ENCODE measurements at places on chromosomes 11 and 22. TPM values are rescaled to one million over a fixed set of nuclear protein-coding genes. Genes with fewer than 3 reads are reported as not detected.

OR5A1 gene
- total RNA-seq: not detected

ARHGAP42 gene
- total RNA-seq: not detected

P2RY6 gene
- not detected for total RNA-seq

DNA sequence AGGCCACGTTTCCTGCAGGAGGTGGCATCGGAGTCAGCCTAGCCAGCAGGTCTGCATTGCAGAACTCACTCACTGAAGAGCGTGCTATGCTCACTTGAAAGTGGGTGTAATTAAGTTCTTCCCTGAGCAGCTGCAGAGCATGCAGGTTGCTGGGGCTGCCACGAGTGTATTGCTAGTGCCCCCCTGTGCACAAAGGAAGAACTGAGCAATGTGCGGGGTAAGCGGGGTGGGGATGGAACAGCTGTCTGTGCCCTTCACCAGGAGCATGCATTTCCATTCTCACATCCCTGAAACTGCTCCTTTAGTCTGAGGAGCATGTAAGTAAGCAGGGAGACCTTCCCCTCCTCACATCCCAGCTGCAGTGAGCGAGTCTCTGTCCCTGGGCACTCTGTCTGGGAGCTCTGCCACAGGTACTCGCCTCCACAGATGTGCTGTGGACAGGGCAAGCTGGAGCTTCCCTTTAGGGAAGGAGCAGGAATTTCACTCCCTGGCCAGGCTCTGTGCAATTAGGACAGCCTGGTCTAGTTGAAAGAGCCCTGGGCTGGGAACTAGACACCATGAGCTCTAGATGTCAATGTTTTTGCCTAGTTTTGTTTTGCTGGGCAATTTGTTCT is 1031.8 kb downstream of the NTM start:
- H3K4me3 ChIP-seq: no peak overlapping the region
- no peaks in the 10 kb centered on the region for H3K4me1 ChIP-seq
- no peaks in the 10 kb centered on the region for H3K36me3 ChIP-seq
- no peak for DNase-seq

GRCh38 chr11:66600631-66601233 is 7.7 kb downstream of the CCS start:
- DNase-seq: no peak
- H3K4me3 ChIP-seq: no peak overlapping the region
- peaks cover 2% of the 10 kb centered on the region for H3K4me1 ChIP-seq
- H3K27me3 ChIP-seq: no peaks in the 10 kb centered on the region
- H3K27ac ChIP-seq: no peak overlapping the region

MYBPC3 gene
- total RNA-seq: not detected

DNA sequence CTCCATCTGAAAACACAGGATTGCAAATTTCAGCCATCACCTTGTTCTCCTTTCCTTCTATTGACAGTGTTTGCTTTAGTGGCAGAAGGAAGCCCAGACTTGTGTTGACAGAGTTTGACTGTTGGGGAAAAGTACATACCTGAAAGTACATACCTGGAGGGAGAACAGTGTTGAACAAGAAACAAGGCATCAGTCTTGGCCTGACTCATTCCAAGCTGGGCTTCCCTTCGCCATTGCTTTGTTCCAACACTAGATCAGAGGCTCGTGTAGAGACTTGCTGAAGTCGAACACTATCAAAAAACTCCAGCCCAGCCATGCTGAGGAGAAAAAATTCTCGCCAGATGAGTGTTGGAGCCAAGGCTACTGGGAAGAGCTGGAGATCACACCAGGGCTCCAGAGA is 133.4 kb downstream of the BBOX1 start:
- H3K27ac ChIP-seq: no peak overlapping the region
- no peak overlapping the region for H3K4me3 ChIP-seq
- H3K36me3 ChIP-seq: no peaks in the 10 kb centered on the region
- peaks cover 3% of the 10 kb centered on the region for H3K27me3 ChIP-seq
- no peaks in the 10 kb centered on the region for H3K4me1 ChIP-seq

DDTL gene
- 3.8 TPM for total RNA-seq

DNA sequence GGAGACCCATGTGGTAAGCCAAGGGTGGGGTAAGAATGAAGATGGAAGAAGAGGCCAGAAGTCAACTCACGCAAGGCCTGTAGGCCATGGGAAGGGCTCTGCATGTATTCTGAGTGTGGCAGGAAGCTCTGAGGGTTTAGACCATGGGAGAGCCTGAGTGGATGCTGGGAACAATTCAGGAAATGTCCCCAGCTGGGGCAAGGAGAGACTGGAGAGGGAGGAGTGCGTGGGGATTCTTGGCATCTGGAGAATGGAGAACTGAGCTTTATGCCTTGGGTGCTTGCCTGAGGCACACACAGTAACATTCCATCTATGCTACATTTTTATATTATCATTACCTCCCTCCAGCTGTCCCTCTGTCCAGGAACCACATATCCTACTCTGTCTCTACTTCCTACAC is 50.4 kb upstream of the CD82 start:
- no peak overlapping the region for H3K27ac ChIP-seq
- no peak overlapping the region for H3K4me3 ChIP-seq
- no peak for DNase-seq
- H3K27me3 ChIP-seq: no peaks in the 10 kb centered on the region
- H3K4me1 ChIP-seq: no peaks in the 10 kb centered on the region
- no peaks in the 10 kb centered on the region for H3K36me3 ChIP-seq

DNA sequence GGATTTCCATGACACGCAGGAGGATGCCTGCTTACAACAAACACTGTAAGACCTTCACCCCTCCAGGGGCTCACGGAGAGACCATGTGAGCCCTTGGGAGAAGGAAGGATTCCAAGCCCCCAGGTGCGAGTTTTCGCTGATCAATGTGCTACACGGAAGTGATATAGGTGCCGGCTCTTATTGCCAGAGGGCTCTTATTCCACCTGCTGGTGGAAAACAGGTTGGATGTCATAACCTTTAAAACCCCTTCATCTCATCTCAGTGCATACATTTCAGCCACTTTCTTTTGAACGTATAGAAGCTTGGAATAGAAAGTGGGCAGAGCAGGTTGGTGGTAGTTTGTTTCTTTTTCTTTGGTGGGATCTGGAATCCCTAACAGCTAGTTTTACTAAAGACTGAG is 25.8 kb downstream of the LAYN start:
- peaks cover 2% of the 10 kb centered on the region for H3K27me3 ChIP-seq
- H3K4me1 ChIP-seq: no peaks in the 10 kb centered on the region
- no peak for DNase-seq
- no peak overlapping the region for H3K4me3 ChIP-seq
- no peak overlapping the region for H3K27ac ChIP-seq
- H3K36me3 ChIP-seq: no peaks in the 10 kb centered on the region

GRCh38 chr11:77026221-77026620 is 8.0 kb upstream of the B3GNT6 start:
- H3K27me3 ChIP-seq: no peaks in the 10 kb centered on the region
- no peak overlapping the region for H3K27ac ChIP-seq
- no peaks in the 10 kb centered on the region for H3K36me3 ChIP-seq
- DNase-seq: no peak
- no peaks in the 10 kb centered on the region for H3K4me1 ChIP-seq
- H3K4me3 ChIP-seq: no peak overlapping the region

DNA sequence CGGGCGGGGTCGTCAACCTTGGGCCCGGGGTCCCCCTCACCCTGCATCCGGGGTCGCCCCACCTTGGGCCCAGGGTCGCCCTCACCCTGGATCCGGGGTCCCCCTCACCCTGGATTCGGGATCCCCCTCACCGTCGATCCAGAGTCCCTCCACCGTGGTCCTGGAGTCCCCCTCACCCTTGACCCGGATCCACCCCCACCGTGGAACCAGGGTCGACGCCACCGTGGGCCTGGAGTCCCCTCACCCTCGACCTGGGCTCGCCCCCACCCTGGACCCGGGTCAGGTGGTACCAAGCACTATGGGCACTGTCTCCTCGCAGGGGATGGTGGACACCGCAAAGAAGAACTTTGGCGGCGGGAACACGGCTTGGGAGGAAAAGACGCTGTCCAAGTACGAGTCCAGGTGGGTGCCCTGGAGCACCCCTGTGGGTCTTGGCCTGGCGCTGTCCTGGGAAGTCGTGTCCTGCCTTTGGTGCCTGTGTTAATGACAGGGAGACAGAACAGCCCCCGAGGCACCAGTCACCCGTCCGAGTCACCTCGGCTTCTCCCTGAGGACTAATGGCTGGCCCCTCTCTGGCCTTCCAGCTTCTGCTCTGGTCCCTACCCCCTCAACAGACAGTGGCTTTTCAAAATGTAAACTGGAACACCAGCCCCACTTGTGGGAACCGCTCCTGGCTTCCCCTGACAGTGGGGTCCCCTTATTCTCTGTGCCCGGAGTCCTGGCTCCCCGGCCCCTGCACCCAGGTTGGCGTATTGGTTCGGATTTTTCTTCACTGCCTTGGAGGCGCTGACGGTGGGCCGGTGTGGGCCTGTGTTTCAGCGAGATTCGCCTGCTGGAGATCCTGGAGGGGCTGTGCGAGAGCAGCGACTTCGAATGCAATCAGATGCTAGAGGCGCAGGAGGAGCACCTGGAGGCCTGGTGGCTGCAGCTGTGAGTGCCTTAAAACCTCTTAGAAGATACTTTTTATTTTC is 762 bp downstream of the CRELD2 start:
- H3K4me1 ChIP-seq: peaks cover 27% of the 10 kb centered on the region
- DNase-seq: no peak
- no peaks in the 10 kb centered on the region for H3K27me3 ChIP-seq
- H3K27ac ChIP-seq: no peak overlapping the region

GRCh38 chr11:911031-911889 is 650 bp upstream of the CHID1 start:
- DNase-seq: peak; percentile 19
- no peak overlapping the region for H3K27ac ChIP-seq
- H3K4me1 ChIP-seq: peaks cover 21% of the 10 kb centered on the region
- H3K4me3 ChIP-seq: peak overlapping the region; percentile 76

NEFH gene
- 0.05 TPM for total RNA-seq

MGAT3 gene
- total RNA-seq: not detected

DNA sequence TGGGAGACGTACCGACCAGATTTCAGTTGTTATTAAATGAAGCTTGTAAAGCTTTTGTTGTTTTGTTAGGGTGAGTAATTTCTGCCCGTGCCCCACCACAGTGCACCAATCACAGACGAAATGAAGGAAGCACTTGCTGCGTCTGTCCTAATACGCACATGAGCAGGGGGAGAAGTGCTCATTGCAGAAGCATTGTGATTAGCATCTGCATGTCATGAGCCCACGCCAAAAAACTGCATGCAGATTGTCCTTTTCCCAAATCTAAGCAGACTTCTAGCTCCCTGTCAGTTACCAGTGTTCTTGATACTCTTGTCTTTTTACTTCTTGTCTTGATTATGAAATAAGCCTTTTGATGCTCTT is 15.5 kb downstream of the RBX1 start:
- DNase-seq: no peak
- H3K27me3 ChIP-seq: no peaks in the 10 kb centered on the region
- H3K36me3 ChIP-seq: peaks cover 82% of the 10 kb centered on the region
- H3K27ac ChIP-seq: no peak overlapping the region
- H3K4me1 ChIP-seq: no peaks in the 10 kb centered on the region

DNA sequence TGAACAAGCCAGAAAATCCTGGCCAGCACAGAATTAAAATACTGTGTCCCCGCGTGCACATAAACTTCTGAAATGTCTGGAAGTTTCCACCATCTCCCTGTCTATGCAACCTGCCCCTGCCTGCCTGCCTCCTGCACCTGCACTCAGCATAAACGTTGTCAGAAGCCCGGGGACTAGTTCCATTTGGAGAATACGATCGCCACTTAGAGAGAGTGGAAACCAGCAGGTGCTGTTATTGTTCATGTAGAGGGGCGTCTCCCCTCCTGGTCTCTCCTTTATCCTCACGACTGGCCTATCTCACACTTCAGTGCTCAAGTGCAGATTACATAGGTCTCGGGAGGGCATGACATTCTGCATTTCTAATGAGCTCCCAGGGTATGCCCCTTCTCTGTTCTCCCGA is 35.6 kb downstream of the MPPED1 start:
- no peak for DNase-seq
- no peaks in the 10 kb centered on the region for H3K27me3 ChIP-seq
- H3K4me3 ChIP-seq: no peak overlapping the region
- no peaks in the 10 kb centered on the region for H3K4me1 ChIP-seq
- no peak overlapping the region for H3K27ac ChIP-seq

DNA sequence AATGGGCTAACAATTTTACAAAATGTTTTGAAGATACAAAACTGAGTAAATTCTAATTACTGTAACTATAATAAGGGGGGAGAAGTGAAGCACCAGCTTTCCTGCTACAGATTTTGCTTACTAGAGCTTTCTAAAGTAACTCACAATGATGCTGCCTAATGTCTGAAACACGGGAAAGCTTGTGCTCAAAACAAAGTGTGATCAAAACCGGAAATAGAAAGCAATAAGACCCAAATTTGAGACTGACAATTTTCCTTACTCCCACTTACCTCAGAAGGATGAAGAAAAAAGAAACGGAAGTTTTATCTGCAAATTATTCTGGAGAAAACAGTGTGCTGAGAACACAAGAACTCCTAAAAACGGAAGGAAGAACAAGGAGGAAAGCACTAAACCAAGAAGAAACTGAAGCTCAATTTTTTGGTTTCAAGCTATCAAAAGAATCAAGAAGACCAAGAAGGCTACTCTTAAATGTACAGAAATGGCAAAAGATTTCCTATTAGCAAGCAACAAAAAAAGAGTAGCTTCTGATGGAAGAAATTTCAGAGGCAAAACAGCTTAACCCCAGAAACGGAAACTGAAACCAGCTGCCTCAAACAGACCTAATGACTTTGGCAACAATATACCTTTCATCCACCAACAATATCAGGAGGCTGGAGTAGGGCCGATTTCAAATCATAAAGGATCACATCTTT is 33.4 kb downstream of the AMBRA1 start:
- DNase-seq: no peak
- H3K4me3 ChIP-seq: peak overlapping the region; percentile 59
- no peaks in the 10 kb centered on the region for H3K27me3 ChIP-seq
- H3K4me1 ChIP-seq: peaks cover 23% of the 10 kb centered on the region
- H3K27ac ChIP-seq: peak overlapping the region; percentile 39

OR4A16 gene
- total RNA-seq: not detected

DNA sequence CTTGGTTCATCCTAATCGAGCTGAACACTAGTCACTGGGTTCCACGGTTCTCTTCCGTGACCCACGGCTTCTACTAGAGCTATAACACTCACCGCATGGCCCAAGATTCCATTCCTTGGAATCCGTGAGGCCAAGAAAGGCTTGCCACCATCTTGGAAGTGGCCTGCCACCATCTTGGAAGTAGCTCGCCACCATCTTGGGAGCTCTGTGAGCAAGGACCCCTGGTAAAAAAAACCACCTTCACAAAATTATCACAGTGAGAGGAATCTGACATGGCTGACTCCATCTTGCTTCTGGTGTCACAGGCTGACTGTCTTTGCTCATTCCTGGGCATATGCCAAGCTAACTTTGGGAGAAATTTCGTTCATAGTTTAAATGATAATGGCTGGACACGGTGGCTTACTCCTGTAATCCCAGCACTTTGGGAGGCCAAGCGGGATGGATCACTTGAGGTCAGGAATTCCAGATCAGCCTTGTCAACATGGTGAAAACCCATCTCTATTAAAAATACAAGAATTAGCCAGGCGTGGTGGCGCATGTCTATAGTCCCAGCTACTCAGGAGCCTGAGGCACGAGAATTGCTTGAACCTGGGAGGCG is 18.9 kb upstream of the KCTD14 start:
- H3K27me3 ChIP-seq: no peaks in the 10 kb centered on the region
- no peaks in the 10 kb centered on the region for H3K36me3 ChIP-seq
- no peak for DNase-seq
- H3K4me1 ChIP-seq: peaks cover 16% of the 10 kb centered on the region
- H3K4me3 ChIP-seq: no peak overlapping the region
- H3K27ac ChIP-seq: no peak overlapping the region

RIMBP3B gene
- 0.11 TPM for total RNA-seq

TECTA gene
- total RNA-seq: 0.42 TPM

- H3K36me3 ChIP-seq: peaks cover 6% of the 10 kb centered on the region
- H3K4me1 ChIP-seq: peaks cover 10% of the 10 kb centered on the region
- no peak overlapping the region for H3K4me3 ChIP-seq
- H3K27me3 ChIP-seq: no peaks in the 10 kb centered on the region
- DNase-seq: no peak
- H3K27ac ChIP-seq: no peak overlapping the region
Observed at GRCh38 chr11:73667891-73668290, 21.5 kb downstream of the PLEKHB1 start.

CLDN5 gene
- not detected for total RNA-seq

All from CD4-positive, alpha-beta T cell (primary cell).